Left cardiac atrium (tissue), 4 donors: ENCODE measurements at places on chromosomes 11 and 22.
A peak's percentile ranks its signal among the peaks of the same experiment; 100 is the strongest.

DNA sequence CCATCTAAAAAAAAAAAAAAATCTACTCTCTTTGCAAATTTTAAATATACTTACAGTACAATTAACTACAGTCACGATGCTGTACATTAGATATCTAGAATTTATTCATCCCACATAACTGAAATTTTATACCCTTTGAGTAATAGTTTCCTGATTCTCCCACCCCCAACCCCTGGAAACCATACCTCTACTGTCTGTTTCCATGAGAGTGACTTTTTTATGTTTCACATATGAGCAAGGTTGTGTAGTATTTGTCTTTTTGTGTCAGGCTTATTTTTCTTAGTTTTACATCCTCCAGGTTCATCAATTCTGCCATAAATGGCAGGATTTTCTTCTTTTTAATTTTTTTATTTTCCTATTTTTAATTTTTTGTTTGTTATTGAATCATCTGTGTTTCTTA lies 3.2 kb downstream of the HBB start:
- no peak for DNase-seq

DNA sequence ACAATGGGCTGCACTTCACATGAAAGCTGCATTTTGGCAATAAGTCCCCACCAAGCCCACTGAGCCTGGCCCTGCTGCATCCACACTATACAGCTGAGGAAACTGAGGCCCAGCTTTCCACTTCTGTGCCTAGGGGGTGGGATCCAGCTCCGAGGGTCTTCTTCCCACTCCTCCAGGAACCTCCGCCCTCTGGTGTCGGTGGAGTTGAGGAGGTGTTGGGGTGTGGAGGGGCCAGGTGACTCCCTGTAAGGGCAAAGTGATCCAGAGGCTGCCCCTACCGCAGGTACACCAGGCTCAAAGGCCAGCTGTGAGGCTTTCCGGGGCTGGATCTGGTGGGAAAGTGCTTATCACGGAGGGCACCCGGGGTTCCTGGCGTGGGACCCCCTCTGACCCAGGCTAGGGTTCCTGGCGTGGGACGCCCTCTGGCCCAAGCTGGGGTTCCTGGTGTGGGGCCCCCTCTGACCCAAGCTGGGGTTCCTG lies 125.0 kb downstream of the KCNQ1 start:
- no peak for DNase-seq

DNA sequence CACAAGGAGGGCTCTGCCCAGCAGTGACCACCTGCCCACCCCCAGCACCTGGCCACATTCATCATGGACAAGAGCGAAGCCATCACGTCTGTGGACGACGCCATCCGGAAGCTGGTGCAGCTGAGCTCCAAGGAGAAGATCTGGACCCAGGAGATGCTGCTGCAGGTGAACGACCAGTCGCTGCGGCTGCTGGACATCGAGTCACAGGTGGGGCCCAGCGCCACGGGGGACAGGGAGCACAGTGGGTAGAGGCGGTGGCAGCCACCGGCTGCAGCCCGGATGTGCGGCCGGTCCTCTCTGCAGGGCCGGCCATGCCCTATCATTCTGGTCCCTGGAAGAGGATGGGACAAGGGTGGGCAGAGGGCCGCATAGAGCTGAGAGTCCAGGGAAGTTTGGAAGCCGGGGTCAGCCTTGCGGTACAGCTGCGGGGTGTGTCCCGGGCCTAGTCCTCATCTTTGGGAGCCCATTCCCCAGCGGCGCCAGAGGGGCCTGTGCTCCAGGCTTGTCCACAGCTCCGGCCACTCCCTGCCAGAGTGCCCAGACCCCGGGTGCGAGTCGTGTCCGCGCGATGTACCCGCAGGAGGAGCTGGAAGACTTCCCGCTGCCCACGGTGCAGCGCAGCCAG lies 14.1 kb downstream of the EPS8L2 start:
- DNase-seq = no peak

GRCh38 chr11:129543515-129544290 lies 168.1 kb downstream of the BARX2 start:
- no peak for DNase-seq

DNA sequence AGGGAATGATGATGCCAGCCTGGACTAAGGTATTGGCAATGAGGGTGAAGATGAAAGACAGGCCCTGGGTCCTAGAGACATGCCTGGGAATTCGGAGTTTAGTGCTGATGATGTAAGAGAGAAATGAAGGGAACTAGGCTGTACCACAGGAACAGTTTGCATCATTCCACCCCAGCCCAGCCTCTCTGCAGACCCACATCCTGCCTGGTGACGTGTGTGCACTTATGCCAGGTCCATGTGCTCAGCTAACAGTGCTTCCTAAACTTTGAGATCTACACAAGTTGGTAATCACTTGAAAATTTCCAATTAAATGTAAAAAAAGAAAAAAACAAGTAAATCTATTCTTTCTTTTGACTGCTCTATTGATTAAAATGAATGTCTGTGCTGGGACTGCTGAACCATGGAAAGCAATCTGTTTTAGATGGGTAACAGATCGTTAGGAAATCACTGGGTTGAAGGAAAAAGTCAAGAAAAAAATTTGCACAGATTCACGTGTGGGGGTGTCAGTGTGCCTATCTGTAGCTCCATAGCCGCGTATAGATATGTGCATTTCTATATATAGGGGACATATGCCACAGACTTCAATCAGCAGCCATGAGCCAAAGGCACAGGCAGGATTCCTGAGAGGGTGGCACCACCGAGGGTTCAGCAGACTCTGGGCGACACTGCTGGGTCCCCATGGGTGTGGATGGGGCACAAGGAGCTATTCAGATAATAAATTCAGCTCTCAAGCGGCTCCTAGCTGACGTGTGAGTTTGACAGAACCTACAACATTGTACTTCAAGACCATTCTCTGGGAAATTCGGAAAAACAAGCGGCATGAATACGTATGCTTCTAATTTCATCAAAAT lies 131.1 kb upstream of the OPCML start:
- DNase-seq = no peak

GRCh38 chr22:24310969-24311368 lies 40.3 kb downstream of the SPECC1L start:
- DNase-seq = no peak

GRCh38 chr11:2507945-2508749 lies 63.3 kb downstream of the KCNQ1 start:
- DNase-seq = peak; percentile 13

DNA sequence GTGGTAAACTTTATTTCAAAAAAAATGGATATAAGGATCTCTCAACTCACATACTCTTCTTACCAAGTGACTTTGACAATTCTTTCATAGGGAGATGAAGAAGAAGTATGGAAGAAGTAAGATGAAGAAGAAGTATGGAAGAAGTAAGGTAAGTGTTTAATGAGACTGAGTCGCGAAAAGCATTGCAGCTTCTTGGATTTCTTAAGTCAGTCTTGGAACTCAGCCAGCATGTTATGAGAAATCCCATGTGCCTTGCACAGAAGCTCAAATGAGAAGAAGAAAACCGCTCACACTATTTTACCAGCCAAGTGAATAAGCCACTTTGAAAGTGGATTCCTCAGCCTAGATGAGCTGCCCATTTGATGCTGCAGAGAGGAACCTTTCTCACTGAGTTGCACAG lies 332.0 kb upstream of the CCDC179 start:
- no peak for DNase-seq

GRCh38 chr11:5923427-5923776 lies 18.6 kb upstream of the OR56A3 start:
- no peak for DNase-seq

DNA sequence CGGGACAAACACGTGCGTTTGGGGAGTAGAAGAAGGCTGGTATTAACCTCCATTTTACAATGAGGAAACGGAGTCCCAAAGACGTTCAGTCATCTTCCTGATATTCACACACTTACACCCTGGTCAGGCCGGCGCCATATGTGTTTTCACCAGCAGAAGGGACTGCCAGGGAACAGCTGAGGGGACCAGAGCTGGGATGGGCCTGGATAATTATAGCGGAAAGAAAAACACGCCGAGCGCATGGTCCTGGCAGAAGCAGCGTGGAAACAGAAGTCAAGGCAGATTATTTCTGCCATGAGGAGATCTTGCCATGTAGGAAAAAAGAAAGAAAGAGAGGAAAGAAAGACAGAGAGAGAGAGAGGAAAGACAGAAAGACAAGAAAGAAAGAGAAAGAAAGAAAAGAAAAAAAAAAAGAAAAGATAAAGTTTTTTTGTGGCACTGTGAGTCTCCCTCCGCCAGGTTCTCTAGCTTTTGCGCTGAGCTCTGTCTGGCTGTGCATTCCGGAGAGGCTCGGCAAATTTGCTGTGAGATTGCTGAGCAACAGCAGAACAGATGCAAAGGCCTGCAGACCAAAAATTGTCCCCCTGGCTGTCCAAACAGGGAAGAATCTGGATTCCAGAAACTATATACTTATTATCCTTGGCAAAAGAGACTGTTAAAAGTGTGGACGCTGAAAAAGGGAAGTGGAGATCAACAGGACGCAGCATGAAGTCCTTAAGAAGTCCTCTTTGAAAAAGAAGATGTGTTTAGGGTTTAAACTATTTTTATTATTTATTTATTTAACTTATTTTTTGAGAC lies 1.3 kb upstream of the UCP2 start:
- no peak for DNase-seq

GRCh38 chr22:48893288-48894063 lies 934.2 kb downstream of the BRD1 start:
- no peak for DNase-seq

- DNase-seq = no peak
Observed at GRCh38 chr11:32379719-32380118, 55.6 kb downstream of the WT1 start.

- DNase-seq = no peak
Observed at GRCh38 chr11:108966206-108966605, 301.3 kb downstream of the DDX10 start.
